H9 (cell line): ENCODE measurements at places on chromosomes 4 and X. TPM values are rescaled to one million over a fixed set of nuclear protein-coding genes. Genes with fewer than 3 reads are reported as not detected.

DNA sequence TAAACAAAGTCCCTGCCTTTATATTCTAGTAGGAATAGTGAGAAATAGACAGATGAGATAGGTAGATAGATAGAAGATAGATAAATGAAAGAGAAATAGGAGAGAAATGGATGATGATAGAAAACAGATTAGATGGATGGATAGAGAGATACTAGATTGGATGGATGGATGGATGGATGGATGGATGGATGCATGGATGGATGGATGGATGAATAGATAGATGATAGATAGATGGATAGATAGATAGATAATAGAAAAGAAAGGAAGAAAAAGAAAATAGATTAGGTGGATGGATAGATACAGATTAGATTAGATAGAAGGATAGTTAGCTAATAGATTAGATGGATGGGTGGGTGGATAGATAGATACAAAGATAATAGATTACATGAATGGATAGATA, 33.2 kb upstream of the WDR17 start:
- H3K36me3 ChIP-seq: no peaks in the 10 kb centered on the region
- H3K4me1 ChIP-seq: no peaks in the 10 kb centered on the region
- no peaks in the 10 kb centered on the region for H3K27me3 ChIP-seq
- no peak overlapping the region for H3K4me3 ChIP-seq

- peak overlapping the region; percentile 63 for H3K4me3 ChIP-seq
- H3K27ac ChIP-seq: peak overlapping the region; percentile 98
- peaks cover 3% of the 10 kb centered on the region; the same call in 1 of the 2 replicates for H3K4me1 ChIP-seq
- no peaks in the 10 kb centered on the region for H3K27me3 ChIP-seq
- H3K36me3 ChIP-seq: peaks cover 15% of the 10 kb centered on the region
Measured at GRCh38 chr4:123505095-123506010, 108.8 kb downstream of the SPRY1 start.

The EMCN gene
- not detected in 2 replicates for total RNA-seq

- no peaks in the 10 kb centered on the region; the same call in 1 of the 2 replicates for H3K4me1 ChIP-seq
- H3K27me3 ChIP-seq: no peaks in the 10 kb centered on the region
- no peak overlapping the region for H3K27ac ChIP-seq
- no peak overlapping the region for H3K4me3 ChIP-seq
Measured at GRCh38 chrX:97401154-97401553, 517.4 kb downstream of the RPA4 start.

GRCh38 chr4:154003378-154003777, 214.5 kb upstream of the SFRP2 start:
- H3K4me3 ChIP-seq: no peak overlapping the region
- H3K4me1 ChIP-seq: no peaks in the 10 kb centered on the region
- H3K27me3 ChIP-seq: no peaks in the 10 kb centered on the region
- H3K36me3 ChIP-seq: no peaks in the 10 kb centered on the region
- H3K27ac ChIP-seq: no peak overlapping the region
- DNase-seq: no peak

DNA sequence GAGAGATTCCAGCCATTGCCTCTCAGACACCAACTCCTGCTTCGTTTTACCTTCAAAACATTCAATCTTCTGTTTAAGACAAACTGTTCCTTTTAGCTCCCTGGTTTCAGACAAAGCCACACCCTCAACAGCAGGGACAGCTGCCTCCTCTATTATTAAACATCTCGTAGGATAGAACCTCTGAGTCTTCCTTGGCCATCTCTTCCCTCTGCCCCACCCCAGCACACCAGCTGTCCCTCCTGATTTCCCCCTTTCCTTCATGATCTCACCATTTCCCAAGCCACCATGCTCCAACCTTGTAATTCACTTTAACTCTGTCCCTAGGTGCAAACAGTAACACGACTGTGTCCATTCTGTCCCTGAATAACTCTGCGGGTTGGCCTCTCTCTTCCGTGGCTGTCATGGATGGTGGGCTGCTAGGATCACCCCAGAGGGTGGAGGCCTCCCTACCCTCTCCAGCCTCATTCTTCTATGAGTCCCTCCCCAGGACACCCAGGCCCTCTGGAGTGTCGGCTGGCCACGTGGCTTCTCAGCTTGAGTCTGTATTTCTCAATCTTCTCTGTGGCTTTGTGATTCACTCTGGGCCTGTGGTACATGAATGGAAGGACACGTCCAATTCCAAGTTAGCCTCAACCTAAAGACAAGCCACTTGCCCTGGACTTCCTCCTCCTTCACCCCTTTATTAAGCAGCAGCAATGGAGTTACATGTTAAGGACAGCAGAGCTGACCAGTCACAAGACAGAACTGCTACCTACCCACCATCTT, 349.9 kb downstream of the FBXW7 start:
- no peak overlapping the region for H3K27ac ChIP-seq
- H3K27me3 ChIP-seq: no peaks in the 10 kb centered on the region
- H3K4me3 ChIP-seq: no peak overlapping the region
- no peaks in the 10 kb centered on the region for H3K36me3 ChIP-seq
- no peak for DNase-seq
- no peaks in the 10 kb centered on the region for H3K4me1 ChIP-seq

DNA sequence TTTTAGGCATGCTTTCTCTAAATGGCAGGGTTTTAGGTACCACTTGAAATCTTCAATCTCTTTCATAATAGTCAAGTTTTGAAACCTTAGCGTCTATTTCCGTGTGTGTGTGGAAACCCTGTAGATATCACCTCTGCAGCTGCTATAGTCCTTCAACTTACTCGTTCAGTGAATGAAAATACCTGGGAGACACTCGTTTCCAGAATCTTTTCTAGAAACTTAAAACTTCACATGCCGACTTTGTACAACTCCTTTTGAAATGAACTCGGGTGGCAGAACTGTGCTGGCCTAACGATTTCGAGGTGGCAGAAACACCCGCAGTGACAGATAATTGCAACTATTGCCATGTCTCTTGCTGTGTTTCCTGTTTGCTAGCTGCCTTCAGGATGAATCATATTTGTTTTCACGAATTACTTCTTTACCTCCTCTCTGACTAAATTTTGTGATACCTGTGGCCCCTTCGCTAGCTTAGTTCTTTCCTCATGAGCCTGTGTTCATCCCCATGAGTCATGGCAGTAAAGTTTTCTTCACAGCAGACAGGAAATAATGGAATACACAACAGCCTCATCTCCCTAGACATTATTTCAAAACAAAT, 104.7 kb upstream of the SMIM10 start:
- H3K4me1 ChIP-seq: no peaks in the 10 kb centered on the region
- no peak for DNase-seq
- H3K4me3 ChIP-seq: no peak overlapping the region
- H3K27ac ChIP-seq: no peak overlapping the region

- H3K4me1 ChIP-seq: no peaks in the 10 kb centered on the region
- no peaks in the 10 kb centered on the region for H3K36me3 ChIP-seq
- DNase-seq: no peak
- H3K27ac ChIP-seq: no peak overlapping the region
- H3K27me3 ChIP-seq: no peaks in the 10 kb centered on the region
Measured at GRCh38 chr4:72945719-72946336, 123.7 kb downstream of the COX18 start.

The PAGE1 gene
- not detected in 2 replicates for total RNA-seq
